ENCODE measurements at places on chromosomes 7 and 10.

GRCh38 chr7:155975490-155975889 lies 163.2 kb upstream of the SHH start:
- H3K4me1 ChIP-seq = no peaks in the 10 kb centered on the region
- H3K4me3 ChIP-seq = no peak overlapping the region
- no peaks in the 10 kb centered on the region for H3K27me3 ChIP-seq
- DNase-seq = no peak
- no peak overlapping the region for H3K27ac ChIP-seq

- H3K27me3 ChIP-seq = no peaks in the 10 kb centered on the region
- peaks cover 19% of the 10 kb centered on the region for H3K4me1 ChIP-seq
- no peak overlapping the region for H3K4me3 ChIP-seq
- peak; percentile 34 for DNase-seq
- no peak overlapping the region for H3K27ac ChIP-seq
These were observed 727.8 kb downstream of the GRM8 start for GRCh38 chr7:126524967-126525366.

DNA sequence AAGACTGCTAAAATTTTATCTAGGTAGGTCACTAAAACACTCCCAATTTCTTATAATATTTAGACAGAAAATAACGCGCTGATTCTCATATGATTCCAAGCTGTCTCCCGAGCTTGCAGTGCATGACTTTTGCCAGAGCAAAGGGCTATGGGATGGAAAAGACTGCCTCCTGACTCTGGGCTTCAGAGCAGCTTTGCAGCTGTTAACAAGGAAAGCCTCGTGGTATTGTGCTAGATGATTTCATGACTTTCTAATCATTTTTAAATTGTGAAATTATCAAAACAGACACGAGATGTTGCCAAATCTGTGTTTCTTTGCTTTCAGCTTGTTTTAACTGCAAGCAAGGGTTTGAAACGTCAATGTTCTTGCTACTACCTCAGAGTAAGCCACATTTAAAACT lies 238.3 kb downstream of the AGMO start:
- no peaks in the 10 kb centered on the region for H3K27me3 ChIP-seq
- no peak overlapping the region for H3K27ac ChIP-seq
- no peaks in the 10 kb centered on the region for H3K4me1 ChIP-seq

- DNase-seq = peak; percentile 71
- no peak overlapping the region for H3K4me3 ChIP-seq
- no peaks in the 10 kb centered on the region for H3K36me3 ChIP-seq
- H3K27me3 ChIP-seq = no peaks in the 10 kb centered on the region
- no peaks in the 10 kb centered on the region for H3K4me1 ChIP-seq
These were observed 229.0 kb downstream of the STK31 start for GRCh38 chr7:23938937-23939552.

GRCh38 chr7:154584352-154585252 lies 418.3 kb downstream of the PAXIP1 start:
- no peak overlapping the region for H3K27ac ChIP-seq
- no peaks in the 10 kb centered on the region for H3K27me3 ChIP-seq
- DNase-seq = no peak
- H3K4me1 ChIP-seq = no peaks in the 10 kb centered on the region
- H3K4me3 ChIP-seq = no peak overlapping the region

- no peak overlapping the region for H3K4me3 ChIP-seq
- H3K27ac ChIP-seq = no peak overlapping the region
- H3K36me3 ChIP-seq = peaks cover 37% of the 10 kb centered on the region
These were observed 18.5 kb downstream of the CYP51A1 start for GRCh38 chr7:92115821-92116220.

DNA sequence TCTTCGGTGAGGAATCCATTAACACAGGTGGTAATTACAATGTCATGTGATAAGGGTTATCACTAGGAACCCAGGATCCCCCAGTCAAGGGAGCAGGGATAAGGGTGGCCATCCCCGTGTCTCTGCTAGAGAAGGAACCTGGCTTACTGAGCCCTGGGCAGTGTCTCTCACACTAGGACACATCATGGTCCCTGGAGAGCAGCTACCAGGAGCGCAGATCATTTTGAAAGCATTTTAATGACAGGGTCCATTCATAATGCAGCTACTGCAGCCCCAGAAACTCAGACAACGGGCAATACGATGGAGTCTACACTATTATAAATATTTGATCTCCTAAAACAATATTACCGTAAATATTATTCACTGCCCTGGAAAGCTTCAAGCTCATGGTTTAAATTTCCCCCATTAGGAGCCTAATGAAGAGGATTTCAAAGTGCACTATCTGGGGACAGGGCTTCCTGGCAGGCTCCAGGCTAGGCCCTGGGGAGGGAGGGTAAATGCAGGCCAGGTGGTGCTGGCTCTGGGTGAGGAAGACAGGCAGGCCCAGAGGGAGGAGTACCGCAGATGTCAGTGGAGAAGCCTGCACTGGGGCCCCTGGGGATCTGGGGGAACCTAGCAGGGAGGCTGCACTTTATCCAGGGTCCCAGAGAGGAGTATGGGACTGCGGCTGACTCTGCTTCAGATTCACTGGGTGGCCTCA lies 52.6 kb upstream of the LOXL4 start:
- H3K27me3 ChIP-seq = no peaks in the 10 kb centered on the region
- H3K4me3 ChIP-seq = no peak overlapping the region
- DNase-seq = no peak
- no peaks in the 10 kb centered on the region for H3K36me3 ChIP-seq
- H3K4me1 ChIP-seq = no peaks in the 10 kb centered on the region

DNA sequence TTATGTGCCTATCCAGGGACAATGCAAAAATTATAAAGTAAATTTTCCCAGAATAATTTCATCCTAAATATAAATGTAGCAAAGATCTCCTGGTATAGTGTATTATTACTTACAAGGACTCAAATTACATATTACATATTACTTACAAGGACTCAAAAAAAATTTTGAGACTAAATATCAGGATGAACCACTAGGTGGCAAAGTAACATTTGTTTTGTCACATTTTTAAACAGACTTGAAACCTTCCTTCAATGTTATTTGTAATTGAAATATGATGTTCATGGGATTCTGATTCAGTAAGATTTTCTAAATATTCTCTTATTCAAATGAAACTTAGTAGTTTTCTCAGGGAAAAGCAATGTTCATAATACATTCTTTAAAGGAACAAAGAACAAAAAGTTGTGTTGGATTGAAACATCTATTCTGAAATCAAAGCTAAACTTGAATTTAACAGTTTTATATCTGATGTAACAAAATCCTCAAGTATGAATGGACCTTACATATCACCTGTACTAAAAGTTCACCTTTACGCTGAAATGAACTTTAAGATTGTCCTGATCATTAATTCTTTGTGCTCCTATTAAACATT lies 74.3 kb upstream of the GNAI1 start:
- no peaks in the 10 kb centered on the region for H3K27me3 ChIP-seq
- no peak overlapping the region for H3K4me3 ChIP-seq
- no peaks in the 10 kb centered on the region for H3K36me3 ChIP-seq

GRCh38 chr7:128767475-128768110 lies 8.0 kb downstream of the OPN1SW start:
- H3K4me3 ChIP-seq = no peak overlapping the region
- H3K27me3 ChIP-seq = no peaks in the 10 kb centered on the region
- no peak overlapping the region for H3K27ac ChIP-seq
- no peak for DNase-seq
- peaks cover 59% of the 10 kb centered on the region for H3K36me3 ChIP-seq

GRCh38 chr7:28626624-28627262 lies 214.4 kb downstream of the CREB5 start:
- H3K36me3 ChIP-seq = no peaks in the 10 kb centered on the region
- peak; percentile 86 for DNase-seq
- H3K4me3 ChIP-seq = no peak overlapping the region
- no peak overlapping the region for H3K27ac ChIP-seq

DNA sequence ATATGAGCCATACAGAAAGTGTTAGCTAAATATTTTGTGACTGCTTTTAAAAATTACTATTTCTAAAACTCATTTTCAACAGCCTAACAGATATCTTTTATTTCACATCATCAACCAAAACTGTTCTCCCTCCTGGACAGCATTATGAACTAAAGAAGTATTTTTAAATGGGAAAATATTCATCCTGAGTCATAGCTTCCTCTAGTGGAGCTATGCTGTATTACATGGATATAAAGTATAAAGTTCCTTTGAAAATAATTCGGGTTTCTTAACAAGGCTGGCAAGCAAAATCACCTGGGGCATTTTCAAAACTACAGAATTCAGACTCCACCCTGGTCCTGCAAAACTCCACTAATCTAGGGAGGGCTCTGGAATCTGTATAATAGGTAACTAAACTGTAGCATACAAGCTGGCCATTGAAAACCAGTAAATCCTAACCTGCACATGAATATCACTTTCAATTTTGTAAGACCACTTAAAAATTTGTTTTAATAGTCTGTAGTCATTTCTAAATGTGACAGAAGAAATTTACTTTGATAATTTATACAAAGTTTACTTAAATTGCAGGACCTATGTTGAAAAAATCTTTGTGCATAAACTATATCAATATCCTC lies 53.5 kb downstream of the SCIN start:
- H3K4me3 ChIP-seq = no peak overlapping the region
- H3K27me3 ChIP-seq = no peaks in the 10 kb centered on the region
- no peaks in the 10 kb centered on the region for H3K36me3 ChIP-seq

GRCh38 chr7:16785321-16785720 lies 19.5 kb downstream of the AGR2 start:
- no peak for DNase-seq
- H3K27me3 ChIP-seq = no peaks in the 10 kb centered on the region
- no peaks in the 10 kb centered on the region for H3K36me3 ChIP-seq

DNA sequence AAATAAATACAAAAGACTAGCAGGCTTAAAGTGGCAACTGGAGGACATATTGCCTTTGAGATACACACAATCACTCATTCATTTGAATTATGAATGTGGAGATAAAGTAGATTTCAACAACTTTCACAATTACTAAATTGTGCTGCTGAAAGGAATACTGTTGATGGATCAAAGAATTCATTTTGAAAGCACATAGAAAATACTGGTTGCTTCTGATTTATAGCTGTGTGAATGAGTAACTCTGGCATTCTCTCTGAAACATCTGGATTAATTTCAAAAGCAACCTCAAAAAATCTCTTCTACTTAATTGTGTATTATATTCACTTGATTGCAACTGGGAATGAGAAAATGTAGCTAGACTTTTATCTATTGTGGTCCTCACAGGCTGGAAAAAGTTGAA lies 397.6 kb downstream of the THSD7A start:
- no peaks in the 10 kb centered on the region for H3K36me3 ChIP-seq
- H3K27me3 ChIP-seq = no peaks in the 10 kb centered on the region
- H3K4me1 ChIP-seq = peaks cover 9% of the 10 kb centered on the region

DNA sequence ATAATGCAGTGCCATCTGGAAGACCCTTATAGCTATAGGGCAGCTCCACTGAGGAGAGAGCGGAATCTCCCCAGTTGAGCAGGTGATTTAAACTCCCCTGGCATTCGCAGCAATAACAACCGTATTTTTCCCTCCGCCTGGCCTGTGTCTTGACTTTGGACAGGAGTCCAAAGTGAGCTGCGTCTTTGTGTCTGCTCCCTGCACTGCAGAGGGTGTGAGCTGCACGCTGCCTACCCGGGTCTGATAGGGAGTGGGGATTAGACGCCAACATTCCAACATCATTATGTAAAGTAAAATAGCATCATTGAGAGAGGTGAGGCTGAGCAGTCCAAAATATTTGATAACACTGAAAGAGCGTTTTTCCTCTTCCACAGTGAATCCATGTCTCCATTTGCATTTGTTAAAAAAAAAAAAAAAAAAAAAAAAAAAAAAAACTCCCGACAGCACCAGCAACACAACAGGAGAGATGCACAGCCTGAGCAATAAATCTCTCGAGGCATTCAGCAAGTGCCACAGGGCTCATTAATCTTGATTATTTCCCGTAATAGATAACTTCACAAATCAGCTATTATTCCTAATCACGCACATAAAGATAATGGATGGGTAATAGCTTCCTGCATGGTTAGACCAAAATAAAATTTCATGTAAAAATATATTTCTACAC lies 68.6 kb downstream of the CELF2 start:
- no peaks in the 10 kb centered on the region for H3K36me3 ChIP-seq
- no peak overlapping the region for H3K4me3 ChIP-seq
- H3K27ac ChIP-seq = no peak overlapping the region
- H3K27me3 ChIP-seq = no peaks in the 10 kb centered on the region
- DNase-seq = no peak
- no peaks in the 10 kb centered on the region for H3K4me1 ChIP-seq

- no peaks in the 10 kb centered on the region for H3K4me1 ChIP-seq
- DNase-seq = no peak
- H3K27me3 ChIP-seq = no peaks in the 10 kb centered on the region
- no peaks in the 10 kb centered on the region for H3K36me3 ChIP-seq
These were observed 249.7 kb downstream of the CREB5 start for GRCh38 chr7:28661826-28662595.

GRCh38 chr10:54444170-54444569 lies 356.9 kb downstream of the PCDH15 start:
- H3K4me1 ChIP-seq = no peaks in the 10 kb centered on the region
- H3K36me3 ChIP-seq = no peaks in the 10 kb centered on the region
- DNase-seq = no peak
- no peak overlapping the region for H3K27ac ChIP-seq

DNA sequence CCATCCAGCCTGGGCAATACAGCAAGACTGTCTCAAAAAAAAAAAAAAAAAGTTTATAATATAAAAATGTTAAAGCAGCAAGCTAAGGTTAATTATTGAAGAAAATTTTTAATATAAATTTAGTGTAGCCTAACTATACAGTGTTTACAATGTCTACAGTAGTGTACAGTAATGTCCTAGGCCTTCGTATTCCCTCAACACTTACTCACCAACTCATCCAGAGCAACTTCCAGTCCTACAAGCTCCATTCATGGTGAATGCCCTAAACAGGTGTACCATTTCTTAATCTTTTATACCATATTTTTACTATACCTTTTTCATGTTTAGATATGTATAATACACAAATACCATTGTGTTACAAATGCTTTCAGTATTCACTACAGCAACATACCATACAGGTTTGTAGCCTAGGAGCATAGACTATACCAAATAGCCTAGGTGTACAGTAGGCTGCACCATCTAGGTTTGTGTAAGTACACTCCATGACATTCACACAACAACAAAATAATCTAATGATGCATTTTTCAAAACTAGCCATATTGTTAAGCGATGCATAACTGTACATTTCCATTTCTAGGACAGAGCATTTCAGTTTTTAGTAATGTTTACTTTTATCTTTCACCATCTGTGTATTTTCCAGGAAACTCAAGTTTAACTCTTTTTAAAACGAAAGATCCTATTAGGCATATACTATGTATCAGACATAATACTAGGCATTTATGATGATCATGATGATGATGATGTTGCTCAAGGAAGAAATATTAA lies 43.3 kb downstream of the CNOT4 start:
- H3K4me1 ChIP-seq = no peaks in the 10 kb centered on the region
- H3K27ac ChIP-seq = no peak overlapping the region
- no peak for DNase-seq
- no peaks in the 10 kb centered on the region for H3K27me3 ChIP-seq
- H3K36me3 ChIP-seq = no peaks in the 10 kb centered on the region

- H3K36me3 ChIP-seq = no peaks in the 10 kb centered on the region
- peaks cover 15% of the 10 kb centered on the region for H3K4me1 ChIP-seq
These were observed 51.0 kb upstream of the OSBPL3 start for GRCh38 chr7:25031007-25031406.

- no peak overlapping the region for H3K27ac ChIP-seq
- DNase-seq = no peak
- no peak overlapping the region for H3K4me3 ChIP-seq
- H3K36me3 ChIP-seq = no peaks in the 10 kb centered on the region
- peaks cover 14% of the 10 kb centered on the region for H3K4me1 ChIP-seq
- H3K27me3 ChIP-seq = peaks cover 32% of the 10 kb centered on the region
These were observed 1.3 kb upstream of the C10orf67 start for GRCh38 chr10:23345861-23346260.
